ENCODE measurements at places on chromosomes 2 and 18.

- DNase-seq: no peak
Observed at GRCh38 chr2:58407487-58407886, 166.4 kb upstream of the FANCL start.

DNA sequence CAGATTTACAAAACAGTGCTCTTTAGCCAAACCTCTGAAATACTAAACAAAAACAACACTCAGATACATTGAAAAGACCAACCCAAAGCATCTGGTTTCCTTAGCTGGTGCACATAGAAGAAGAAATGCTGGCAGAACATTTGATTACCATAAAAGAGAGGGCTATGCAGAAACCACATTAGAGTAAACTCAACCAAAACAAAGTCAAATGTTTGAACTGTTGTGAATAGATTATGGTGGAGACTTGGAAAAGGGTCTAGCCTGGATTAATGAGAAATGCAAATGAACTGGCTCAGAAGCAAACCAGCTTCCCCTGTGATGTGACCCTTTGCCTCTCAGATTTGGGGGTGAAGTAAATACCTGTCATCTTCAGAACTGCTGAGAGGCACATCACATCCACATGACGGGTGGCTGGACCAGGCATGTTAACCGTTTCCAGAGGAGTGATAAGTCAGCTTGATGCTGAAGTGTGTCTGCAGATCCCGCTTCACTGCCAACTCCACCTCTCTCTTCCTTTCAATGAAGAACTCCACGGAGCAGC is 153.0 kb downstream of the NRP2 start:
- DNase-seq: no peak

GRCh38 chr2:41972179-41972578 is 75.6 kb upstream of the PKDCC start:
- no peak for DNase-seq

GRCh38 chr2:207048416-207048815 is 109.1 kb downstream of the CPO start:
- DNase-seq: no peak

- DNase-seq: no peak
Observed at GRCh38 chr2:29304399-29305060, 189.3 kb downstream of the CLIP4 start.
